ENCODE measurements at places on chromosomes 11 and 22. TPM values are rescaled to one million over a fixed set of nuclear protein-coding genes. Genes with fewer than 3 reads are reported as not detected.
A peak's percentile ranks its signal among the peaks of the same experiment; 100 is the strongest.

The TRPC6 gene
- total RNA-seq = 5.8 TPM

The OVCH2 gene
- 9.4 TPM for total RNA-seq

The POLD3 gene
- total RNA-seq = 21.8 TPM

The OR4D5 gene
- not detected for total RNA-seq

The ACTN3 gene
- 0.16 TPM for total RNA-seq

The TYMP gene
- 37.9 TPM for total RNA-seq

DNA sequence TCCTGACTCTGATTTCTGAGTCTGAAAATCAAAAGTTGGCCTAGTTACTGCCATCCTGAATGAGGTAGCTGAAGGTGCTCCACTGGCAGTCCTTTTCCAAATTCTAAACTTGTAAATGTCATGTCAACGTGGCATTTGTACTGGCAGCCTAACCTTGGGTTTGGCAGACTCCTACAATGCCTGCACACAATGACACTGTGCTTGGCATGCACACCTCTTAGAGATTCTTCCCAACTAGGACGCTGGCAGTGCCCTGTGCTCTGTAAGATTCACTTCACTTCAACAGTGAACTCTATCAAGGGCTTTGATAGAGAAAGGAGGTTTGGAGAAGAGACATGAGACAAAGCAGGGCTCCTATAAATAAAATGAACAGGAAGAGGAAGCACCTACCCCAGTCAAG lies 21.9 kb upstream of the PPP2R1B start:
- DNase-seq = no peak

- no peak for DNase-seq
Observed at GRCh38 chr11:1339066-1339675, 29.7 kb upstream of the TOLLIP start.

GRCh38 chr11:13292970-13293369 lies 15.4 kb downstream of the BMAL1 start:
- no peak for DNase-seq

DNA sequence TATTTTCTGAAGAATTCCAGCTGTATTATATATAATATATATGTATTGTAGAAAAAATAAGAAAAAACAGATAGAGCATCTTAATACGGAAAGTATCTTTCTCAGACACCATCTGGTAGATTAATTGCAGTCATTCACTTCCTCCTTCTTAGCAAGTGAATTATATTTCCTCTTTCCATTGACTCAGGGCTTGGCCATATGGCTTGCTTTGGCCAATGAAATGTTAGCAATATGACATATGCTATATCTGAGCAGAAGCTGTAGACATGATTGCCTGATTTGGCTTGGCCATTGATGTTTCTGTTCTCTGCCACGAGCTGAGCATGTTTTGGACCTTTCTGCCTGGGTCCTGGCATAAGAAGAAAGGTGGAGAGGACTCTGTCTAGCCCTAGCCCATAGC lies 34.4 kb upstream of the ZBED5 start:
- no peak for DNase-seq

DNA sequence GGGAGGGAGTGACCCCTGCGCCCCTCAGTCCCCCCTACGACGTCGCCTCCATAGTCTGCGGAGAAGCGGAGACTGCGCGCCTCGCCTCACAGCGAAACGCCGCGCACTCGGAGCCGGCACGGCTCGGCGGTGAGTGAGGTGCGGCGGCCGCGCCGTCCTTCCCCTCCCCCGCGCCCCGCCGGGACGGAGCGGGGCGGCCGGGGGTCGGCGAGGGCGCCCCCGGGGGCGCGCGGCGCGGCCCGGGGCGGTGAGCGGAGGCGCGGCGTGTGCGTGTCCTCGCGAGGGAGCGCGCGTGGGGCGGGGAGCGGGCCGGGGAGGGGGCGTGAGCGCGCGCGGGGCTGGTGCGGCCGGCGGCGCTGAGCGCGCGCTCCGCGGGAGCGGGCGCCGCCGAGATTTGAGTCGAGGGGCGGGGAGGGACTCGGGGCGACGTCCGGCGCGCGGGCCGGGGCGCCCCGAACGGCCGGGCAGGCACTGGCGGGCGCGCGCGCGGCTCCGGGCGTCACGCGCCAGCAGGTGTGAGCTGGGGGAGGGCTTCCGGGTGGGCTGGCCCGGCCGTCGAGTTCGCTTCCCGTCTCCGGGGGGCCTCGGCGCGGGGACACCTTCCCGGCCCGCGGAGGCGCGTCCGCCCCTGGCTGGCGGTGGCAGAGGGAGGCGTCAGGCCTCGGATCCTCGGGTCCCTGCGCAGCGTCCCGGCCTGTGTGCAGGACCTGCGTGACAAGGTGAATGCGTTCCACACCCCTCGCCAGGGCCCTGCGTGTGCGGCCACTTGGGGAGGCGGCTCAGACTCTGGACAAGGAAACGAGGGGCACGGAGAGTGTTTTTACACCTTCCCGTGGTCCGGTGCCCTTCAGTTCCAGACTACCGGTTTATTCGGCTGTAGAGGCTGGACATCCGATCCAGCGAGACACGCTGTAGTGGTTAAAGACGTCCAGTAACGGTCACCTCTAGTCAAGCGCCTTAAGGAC lies 50.4 kb downstream of the FAM83F start:
- DNase-seq = peak; percentile 63

GRCh38 chr11:69546735-69547370 lies 65.4 kb downstream of the LINC01488 start:
- no peak for DNase-seq

DNA sequence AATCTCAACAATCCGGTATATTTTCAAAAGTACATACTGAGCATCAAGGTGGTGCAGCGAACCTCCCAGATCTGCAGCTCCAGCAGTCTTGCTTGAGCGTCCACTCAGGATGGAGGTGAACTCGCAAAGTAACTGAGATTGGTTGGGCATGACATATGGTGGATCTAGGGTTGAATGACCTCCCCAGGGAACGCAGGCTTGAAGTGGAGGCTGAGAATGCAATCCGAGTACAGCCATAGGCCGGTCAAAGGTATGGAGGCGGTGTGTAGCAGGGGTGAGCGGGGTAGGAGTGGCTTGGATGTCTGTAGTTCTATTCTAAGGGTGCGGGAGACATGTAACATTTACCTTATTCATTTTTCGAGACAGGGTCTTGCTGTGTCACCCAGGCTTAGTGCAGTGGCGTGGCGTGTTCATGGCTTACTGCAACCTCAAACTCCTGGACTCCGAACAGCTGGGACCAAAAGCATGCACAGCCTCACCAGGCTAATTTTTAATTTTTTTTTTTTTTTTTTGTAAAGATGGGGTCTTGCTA lies 631 bp upstream of the C22orf39 start:
- no peak for DNase-seq

GRCh38 chr11:8345179-8345578 lies 81.5 kb upstream of the LMO1 start:
- no peak for DNase-seq

GRCh38 chr11:35007277-35007676 lies 90.9 kb downstream of the PDHX start:
- no peak for DNase-seq

DNA sequence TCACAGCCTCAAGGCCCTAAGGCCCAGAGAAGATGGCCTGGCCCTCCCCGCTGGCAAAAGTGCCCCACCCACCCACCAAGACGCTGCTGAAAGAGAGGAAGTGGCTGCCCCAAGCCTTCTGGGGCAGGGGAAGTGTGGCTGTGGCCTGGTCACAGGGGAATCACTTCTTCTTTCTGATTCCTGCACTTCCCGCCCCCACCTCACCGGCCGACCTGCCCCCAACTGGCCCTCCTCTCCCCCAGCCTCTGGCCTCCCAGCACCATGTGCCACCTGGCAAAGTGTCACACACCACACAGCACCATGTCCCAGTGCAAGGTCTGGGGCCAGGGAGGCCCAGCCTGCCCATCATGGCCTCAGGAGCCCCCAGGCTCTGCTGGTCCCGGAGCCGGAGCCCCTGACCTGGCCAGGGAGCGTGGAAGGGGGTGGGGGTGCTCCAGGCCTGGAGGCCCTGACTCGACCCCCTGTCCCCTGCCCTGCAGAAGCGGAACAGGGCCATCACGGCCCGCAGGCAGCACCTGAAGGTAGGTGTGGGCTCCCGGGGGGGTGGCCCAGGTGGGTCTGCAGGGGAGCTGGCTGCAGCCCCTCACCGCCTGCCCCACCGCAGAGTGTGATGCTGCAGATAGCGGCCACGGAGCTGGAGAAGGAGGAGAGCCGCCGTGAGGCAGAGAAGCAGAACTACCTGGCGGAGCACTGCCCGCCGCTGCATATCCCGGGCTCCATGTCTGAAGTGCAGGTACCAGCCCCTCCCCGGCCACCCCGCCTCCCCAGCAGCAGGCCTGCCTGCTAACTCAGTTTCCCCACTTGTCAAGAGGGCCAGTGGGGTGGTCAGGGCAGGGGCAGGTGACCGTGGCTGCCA lies 1.4 kb downstream of the TNNI2 start:
- no peak for DNase-seq

Measured in ureter (tissue), 1 donor.